Activated CD4-positive, alpha-beta T cell treated with anti-CD3 and anti-CD28 coated beads for 24 hours (primary cell): ENCODE measurements at places on chromosomes 7 and 10.

DNA sequence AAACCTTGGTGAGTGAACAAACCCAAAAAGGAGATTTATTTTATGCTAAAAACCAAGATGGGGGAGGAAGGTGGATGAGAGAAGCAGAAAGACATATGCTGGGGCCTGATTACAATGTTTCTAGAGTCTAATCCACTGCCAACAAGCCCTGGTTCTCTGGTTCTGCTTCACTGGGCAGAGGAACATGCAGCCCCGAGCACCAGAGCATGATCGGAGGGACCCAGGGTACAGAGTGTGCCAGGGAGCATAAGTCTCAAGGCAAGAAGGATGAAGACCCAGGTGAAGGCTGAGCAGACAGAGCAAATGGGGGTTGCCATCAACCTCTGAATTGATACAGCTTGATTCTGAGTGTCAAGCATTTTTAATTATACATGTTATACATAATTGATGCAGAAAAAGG, 30.7 kb downstream of the SLC16A12 start:
- DNase-seq, result no peak

- no peak for DNase-seq
These were observed 51.4 kb downstream of the HECW1 start for GRCh38 chr7:43163885-43164284.

DNA sequence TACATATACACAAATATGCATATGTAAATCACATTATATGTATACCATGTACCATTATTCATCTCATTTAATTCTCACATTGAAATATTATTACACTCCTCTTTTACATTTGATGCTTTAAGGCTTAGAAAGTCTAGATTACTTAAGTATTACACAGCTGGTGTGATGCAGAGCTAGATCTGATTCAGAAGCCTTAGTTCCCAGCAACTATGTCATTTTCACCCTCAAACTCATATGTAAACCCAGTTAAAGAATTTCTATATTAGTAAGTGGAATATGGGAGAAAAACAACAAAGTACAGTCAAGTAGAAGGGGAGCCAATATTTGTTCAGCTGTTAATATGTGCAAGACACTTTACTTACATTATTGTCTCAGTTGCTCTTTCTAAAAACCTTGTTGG, 74.3 kb upstream of the CSTF2T start:
- no peak for DNase-seq

DNA sequence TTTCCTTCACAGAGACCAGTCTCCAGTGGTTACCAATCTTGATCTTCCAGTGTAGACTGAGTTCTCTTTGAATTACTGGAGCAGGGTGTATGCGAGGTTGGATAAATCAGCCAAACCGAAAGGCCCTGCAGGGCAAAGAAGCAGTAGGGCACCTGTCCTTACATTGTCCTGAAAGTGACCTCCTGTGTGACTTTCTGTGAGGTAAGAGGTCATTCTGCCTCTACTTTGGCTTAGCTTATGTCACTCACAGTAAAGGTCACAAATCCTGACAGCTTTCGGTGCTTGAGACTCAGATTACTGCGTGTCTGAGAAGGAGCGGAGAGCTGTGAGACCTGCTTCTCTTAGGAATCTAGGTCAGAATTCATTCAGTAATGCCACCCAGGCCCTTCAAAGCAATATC, 252.7 kb upstream of the ETV1 start:
- no peak for DNase-seq

DNA sequence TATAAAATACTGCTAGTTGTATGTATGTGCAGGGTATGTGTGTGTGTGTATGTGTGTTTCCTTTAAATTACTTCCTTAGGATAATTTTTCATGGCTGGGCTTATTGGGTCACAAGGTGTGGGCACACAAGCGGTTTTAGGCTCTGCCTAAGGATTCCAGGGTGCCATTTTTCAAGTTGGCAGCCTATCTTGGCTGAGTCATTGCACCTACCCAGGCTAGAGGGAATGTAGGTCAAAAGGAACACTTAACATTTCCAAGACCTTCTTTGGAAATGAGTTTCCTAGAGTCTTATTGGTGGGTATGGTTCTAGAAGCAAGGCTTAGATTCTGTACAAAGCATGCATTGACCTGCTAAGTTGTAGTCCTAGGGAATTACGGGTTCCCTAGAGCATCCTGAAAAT, 642.1 kb downstream of the LRMDA start:
- no peak for DNase-seq

- DNase-seq, result no peak
These were observed 70.4 kb upstream of the ITPRID1 start for GRCh38 chr7:31443457-31443856.

- no peak for DNase-seq
These were observed 6.8 kb downstream of the CYP26A1 start for GRCh38 chr10:93080350-93081046.

- no peak for DNase-seq
These were observed 99.0 kb upstream of the MDFIC start for GRCh38 chr7:114822844-114823243.

DNA sequence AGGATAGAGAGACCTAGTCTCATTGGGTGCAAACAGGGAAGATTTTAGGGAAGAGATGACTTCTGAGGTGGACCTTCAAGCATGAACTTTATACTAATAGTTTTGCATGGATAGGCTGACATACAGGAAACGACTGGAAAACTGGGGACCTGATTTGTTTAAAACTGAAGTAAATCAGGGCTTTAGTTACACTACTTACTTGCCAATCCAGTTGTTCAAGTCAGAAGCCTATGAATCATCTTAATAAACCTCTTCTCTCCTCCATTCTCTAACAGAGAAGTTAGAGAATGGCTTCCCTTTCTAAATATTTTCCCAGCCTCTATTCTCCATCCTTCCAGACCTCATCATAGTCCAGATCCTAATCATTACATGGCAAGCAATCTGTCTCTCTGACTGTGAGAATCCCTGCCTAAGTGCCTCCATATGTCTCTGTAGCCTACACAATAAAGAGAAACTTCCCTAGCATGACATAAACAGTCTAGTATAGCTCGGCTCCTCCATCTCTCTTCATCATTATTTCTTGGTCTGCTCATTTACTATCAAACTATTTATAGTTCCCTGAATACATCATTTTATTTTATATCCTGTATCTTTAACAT, 55.8 kb downstream of the PRKG1 start:
- DNase-seq, result no peak
